NCI-H1694 treated with DMSO at 0.1 percent for 48 hours (cell line): ENCODE measurements at places on chromosomes 12 and 14.

DNA sequence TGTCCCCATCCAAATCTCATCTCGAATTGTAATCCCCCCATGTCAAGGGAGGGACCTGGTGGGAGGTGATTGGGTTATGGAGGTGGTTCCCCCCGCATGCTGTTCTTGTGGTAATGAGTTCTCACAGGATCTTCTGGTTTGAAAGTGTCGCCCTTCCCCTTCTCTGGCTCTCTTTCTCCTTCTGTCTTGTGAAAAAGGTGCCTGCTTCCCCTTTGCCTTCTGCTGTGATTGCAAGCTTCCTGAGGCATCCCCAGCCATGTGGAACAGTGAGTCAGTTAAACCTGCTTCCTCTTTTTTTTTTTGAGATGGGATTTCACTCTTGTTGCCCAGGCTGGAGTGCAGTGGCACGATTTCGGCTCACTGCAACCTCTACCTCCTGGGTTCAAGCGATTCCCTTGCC lies 104.0 kb downstream of the CCDC91 start:
- DNase-seq: no peak

GRCh38 chr14:50045039-50045711 lies 71.2 kb downstream of the VCPKMT start:
- DNase-seq: no peak

DNA sequence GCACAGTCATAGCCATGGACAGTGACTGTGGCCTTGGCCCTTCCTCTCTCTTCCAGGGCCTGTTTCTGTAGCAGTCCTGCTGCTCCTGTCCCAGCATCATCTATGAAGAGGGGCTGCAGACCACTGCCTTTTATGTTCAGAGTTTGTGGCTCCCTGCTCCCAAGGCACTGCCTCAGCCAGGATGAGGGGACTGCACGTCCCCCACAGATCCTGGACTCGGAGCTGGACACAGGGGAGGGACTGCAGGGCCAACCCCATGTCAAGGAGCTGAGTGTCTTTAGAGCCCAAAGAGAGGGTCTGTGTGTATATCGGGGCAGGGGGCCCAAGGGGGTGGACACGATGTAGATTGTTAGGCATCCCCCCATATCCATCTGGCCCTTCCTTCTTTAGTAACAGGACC lies 60.6 kb upstream of the DIO3 start:
- DNase-seq: no peak

DNA sequence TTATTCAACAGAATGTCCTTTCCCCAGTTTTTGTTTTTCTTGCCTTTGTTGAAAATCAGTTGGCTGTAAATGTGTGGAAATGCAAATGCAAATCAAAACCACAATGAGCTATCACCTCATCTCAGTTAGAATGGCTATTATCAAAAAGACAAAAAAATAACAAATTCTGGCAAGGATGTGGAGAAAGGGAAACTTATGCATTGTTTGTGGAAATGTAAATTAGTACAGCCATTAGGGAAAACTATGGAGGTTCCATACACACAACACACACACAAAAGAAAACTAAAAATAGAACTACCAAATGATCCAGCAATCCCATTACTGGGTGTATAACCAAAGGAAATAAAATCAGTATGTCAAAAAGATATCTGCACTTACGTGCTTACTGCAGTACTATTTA lies 518.8 kb upstream of the ATXN7L3B start:
- no peak for DNase-seq

DNA sequence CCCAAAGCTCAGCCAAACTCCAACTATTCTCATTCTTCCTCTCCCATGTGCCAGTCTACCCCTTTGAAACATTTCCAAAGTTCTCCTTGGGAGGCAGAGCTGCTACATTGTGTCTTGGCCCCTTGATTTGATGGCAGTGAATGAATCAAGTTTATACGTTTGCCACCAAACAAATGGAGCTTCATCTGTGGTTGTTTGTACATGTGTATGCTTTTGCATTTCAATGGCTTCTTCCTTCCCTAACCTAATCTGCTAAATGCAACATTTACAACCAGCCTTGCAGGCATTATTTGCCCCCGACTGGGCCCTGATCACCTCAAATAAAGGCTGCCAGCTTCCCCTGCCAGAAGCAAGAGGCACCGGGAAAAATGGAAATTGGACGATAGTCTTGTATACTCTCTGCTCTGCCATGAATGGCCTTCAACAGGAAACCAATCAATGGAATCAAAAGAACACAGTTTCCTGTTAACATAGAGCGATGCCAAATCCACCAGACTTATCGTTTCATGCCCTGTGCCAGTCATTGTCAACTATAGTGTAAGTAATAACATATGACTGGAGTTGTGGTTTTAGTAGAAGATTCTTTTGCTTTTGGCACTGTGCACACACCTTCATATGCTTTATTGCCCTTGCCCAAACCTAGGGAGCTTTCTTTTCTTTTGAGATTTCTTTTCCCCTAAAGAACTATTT lies 97.8 kb downstream of the TMEM30B start:
- no peak for DNase-seq

- no peak for DNase-seq
Observed at GRCh38 chr14:27253966-27254365, 656.1 kb upstream of the NOVA1 start.

DNA sequence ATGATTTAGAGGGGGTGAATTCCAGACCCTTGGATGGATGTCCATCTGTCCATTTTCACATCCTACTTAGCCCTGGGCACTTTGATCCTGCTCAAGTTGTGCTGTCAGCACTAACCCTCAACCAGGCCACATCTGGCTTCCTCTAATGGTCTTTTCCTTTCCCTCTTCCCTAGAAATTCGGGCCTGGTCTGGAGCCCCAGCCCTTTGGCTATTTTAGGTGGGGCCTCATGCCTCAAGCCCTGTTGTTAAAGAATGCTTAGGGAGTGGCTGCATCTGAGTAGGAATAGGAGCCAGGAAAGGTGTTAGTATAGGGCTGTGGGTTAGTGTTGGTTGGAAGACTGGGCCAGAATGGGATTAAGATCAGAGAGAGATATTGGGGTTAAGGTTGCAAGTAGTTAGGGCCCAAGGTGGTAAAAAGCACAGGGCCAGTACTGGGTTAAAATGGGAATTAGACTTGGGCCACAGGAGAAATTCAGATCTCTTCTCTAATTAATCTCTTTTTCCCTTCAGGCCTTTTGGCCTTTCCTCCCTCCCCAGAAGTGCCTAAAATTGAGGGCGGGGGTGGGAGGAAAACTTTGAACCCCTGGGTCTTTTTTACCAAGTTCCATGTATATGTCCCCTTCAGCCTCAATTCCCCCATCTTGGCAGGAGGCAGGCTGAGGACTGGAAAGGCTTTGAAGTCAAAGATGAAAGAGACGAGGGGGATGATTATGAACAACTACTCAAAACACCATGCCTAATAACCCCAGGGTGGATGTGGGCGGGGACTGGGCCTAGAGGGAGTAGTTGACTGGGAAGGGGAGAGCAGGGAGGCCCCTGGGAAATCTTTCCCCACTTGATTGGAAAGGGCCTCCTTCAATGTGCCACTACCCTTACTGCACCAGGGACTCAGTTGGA lies 4.0 kb upstream of the ZNF385A start:
- no peak for DNase-seq

- no peak for DNase-seq
Observed at GRCh38 chr14:41051801-41052200, 554.9 kb upstream of the LRFN5 start.

DNA sequence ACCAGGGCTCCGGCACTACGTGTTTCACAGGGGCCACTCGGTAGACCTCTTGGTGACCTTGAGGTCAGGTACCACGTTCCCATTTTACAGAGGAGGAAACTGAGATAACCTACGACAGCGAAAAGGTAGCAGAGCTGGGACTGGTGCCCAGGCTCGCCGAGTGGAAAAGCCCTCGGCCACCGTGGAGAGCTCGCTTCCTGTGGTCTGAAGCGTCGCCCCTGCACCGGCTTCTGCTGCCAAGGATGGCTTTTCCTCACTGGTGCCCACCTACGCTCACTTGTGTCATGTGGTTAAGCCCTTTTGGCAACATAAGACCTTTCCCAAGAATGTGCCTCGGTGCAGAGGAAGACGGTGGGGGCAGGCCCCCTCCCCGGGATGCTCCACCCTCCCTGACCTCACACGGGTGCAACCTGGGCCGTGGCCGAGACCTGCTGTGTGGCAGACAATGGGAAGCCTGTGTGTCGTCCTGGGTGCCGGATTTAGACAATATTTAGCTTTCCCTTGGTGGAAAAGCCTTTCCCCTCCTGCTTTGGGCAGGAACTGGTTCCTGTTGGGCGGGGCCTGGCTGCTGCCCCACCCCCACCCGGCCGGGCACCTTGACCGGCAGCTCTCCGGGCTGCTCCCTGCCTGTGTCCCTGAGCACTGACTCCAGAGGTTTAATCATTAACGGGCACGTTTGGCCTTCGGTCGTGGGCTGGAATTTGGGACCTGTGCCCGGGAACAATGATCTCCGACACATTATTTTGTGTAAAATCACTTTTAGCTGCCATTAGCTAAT lies 32.4 kb upstream of the PPP1R13B start:
- DNase-seq: no peak

GRCh38 chr12:101325590-101325989 lies 45.7 kb downstream of the UTP20 start:
- no peak for DNase-seq

- DNase-seq: no peak
Observed at GRCh38 chr14:89648510-89648909, 231.5 kb upstream of the FOXN3 start.

- DNase-seq: peak; percentile 83
Observed at GRCh38 chr14:70714055-70714550, 72.4 kb downstream of the TTC9 start.

DNA sequence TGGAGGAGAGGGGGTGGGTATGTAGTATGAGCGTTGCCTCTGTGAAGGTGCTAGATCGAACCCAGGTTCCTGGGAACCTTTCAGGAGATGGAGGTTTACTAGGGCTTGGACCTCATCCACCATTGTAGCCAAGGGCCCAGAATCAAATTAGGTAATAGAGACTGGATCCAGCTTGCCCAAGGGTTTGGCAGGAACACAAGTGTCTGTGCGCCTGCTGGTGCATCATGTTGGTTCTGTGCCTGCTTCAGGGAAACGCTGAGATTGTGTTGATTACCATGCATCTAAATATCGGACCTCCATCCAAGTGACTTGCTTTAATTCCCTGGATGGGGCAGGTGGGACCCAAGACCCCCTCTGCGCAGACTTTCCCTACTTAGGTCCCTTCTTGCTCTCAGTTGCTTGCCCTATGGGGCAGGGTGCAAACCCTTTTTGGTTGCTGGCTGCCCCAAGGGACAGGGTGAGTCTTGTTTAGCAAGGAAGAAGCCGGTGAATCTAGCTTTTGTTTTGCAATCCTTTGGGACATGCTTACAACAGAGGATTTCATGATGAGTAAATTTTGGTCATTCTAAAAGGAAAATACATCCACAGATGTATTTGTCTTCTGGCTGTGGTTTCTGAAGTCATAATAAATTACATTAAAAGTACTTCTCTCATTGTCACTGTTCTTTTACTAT lies 189.8 kb upstream of the PRICKLE1 start:
- peak; percentile 15 for DNase-seq

GRCh38 chr12:46152456-46152855 lies 116.4 kb downstream of the SLC38A1 start:
- no peak for DNase-seq

DNA sequence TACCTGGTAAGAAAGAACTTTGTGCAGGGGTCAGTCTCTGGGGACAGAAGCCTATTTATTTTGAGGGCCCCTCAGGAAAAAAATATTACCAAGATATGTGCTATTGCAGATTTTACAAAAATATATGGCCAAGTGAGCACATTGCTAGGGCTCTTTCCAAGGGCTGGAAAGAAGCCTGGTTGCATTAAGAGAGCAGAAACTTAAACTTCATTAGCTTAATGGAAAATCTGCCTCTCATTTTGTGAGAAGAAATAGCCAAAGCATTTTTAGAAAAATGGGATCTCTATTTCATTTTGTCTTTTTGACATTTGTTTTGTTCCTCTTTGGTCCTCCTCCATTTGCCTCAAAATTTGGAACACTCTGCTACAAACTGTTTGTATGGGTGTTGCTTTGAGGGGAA lies 283.5 kb downstream of the NELL2 start:
- DNase-seq: no peak

GRCh38 chr12:92762773-92763172 lies 60.0 kb downstream of the PLEKHG7 start:
- DNase-seq: no peak

GRCh38 chr12:106246891-106247673 lies 738 bp downstream of the CKAP4 start:
- no peak for DNase-seq

DNA sequence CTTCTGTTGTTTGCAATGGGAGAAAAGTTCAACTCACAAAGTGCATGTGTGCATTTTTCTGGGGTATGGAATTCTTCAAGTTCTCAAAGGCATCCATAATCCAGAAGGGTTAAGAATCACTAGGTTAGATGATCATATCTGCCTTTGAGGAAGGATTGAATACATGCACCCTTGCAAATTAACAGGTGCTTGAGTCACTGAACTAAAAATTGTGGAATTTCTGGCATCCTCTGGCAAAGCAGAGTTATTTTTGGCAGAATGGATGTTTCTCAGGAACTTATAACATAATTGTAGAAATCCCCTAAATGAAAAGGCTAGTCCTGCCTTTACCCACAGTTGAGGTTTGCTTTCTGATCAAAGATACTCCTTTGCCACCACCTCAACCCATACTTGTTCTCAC lies 136.5 kb upstream of the DYRK2 start:
- DNase-seq: no peak

GRCh38 chr12:78040111-78040510 lies 209.4 kb downstream of the NAV3 start:
- DNase-seq: no peak

GRCh38 chr12:105933671-105934665 lies 204.8 kb downstream of the NUAK1 start:
- DNase-seq: no peak

GRCh38 chr14:64337888-64338615 lies 43.9 kb upstream of the ESR2 start:
- peak; percentile 98 for DNase-seq

- no peak for DNase-seq
Observed at GRCh38 chr14:68973639-68974038, 5.5 kb downstream of the ACTN1 start.

- peak; percentile 99 for DNase-seq
Observed at GRCh38 chr12:28027328-28027727, 54.8 kb upstream of the PTHLH start.

- no peak for DNase-seq
Observed at GRCh38 chr14:24673059-24673458, 39.1 kb upstream of the GZMB start.

DNA sequence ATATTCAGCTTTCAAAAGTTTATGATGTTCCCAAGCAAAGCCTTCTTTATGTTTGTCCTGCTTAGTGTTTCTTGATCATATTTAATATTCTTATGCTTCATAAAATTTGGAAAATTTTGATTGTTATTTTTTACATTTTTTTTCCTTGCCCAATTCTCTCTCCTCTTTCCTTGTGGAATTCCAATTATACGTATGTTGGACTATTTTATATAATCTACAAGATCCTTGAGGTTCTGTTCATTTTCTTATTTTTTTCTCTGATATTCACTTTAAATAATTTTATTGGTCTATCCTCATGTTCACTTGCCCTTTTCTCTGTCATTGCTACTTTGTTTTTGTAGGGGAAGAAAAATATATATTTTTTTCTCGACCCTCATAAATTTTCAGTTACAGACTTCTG lies 167.7 kb downstream of the DYRK2 start:
- DNase-seq: no peak
